ENCODE measurements at places on chromosomes 13 and 19.
A peak's percentile ranks its signal among the peaks of the same experiment; 100 is the strongest.

- DNase-seq: no peak
These were observed 29.1 kb downstream of the CERS4 start for GRCh38 chr19:8238251-8238650.

DNA sequence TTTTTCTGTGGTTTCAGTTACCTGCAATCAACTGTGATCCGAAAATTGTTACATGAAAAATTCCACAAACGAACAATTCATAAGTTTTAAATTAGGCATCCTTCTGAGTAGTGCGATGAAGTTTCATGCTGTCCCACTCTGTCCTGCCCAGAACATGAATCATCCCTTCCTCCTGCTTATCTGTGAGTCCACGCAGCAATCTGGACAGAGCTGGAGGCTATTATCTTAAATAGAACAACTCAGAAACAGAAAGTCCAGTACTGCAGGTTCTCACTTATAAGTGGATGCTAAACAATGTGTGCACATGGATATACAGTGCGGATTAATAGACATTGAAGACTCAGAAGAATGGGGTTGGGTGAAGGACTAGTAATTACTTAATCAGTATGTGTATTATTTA lies 583.7 kb upstream of the SPRY2 start:
- no peak for DNase-seq

DNA sequence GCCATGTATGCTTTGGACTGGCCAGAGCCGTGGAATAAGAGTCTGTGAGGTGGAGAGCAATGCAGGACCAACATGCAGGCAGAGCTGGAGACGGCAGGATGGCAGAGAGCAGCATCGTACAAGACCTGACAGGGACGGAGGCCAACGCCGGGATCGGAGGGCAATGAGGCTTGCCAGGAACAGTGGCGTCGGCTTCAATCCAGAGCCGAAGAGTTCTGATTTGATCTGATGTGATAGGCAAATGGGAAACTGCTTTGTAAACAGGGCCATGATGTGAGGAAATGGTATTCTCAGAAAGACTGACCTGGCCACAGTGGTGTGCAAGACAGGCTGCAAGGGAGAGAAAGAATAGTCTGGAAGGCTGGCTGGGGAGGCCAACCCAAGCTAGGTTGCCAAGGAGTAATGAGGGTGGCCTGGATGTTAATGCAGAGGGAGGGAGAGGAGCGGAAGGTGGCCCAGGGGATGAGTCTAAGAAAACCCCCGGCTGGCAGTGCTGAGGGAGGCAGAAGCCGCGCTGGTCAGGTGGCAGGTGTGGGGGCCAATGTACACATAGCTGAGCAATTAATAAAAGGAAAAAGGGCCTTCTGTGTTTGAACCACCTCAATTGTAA lies 26.7 kb downstream of the RCBTB2 start:
- no peak for DNase-seq

DNA sequence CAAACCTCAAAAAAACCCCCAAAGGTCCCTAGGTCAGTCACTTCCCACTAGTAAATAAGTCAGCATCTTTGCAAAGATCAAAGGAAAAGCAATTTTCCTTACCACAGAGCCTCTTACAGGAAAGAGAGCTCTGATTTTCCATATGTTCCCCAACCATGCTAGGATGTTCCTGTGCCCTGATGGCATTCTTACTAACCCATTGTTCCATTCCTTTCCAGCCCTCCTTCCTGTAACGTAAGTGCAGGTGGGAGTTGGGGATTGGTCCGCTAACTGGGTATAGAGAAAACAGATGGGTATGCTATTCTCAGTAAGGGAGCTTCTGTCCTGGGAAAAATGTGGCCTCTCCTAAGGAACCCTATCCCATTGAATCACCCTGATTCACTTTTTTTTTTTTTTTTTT lies 14.3 kb downstream of the DPRX start:
- DNase-seq: no peak

GRCh38 chr19:52398081-52398441 lies 412 bp downstream of the ZNF528 start:
- peak; percentile 2 for DNase-seq

DNA sequence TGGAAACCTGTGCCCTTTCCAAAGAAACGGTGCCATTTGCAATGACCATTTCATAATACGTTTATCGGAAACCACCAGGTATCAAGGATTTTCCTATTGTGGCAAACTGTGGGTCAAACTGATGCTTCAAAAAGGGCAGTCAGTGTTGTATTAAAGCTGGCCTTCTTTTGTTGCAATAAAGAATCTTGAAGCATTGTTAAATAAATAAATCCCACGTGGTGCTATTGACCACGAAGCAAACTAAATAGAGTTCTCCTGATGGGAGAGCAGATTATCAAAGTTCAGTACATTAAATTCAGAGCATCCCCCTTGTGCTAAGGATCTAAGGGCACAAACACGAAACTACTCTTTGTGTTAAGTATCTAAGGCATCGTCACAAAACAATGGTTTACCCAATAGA lies 545.9 kb upstream of the MIR17HG start:
- no peak for DNase-seq

- DNase-seq: no peak
These were observed 56.7 kb upstream of the WASF3 start for GRCh38 chr13:26500618-26501320.

GRCh38 chr19:56905631-56906150 lies 65.2 kb upstream of the PEG3 start:
- DNase-seq: no peak

DNA sequence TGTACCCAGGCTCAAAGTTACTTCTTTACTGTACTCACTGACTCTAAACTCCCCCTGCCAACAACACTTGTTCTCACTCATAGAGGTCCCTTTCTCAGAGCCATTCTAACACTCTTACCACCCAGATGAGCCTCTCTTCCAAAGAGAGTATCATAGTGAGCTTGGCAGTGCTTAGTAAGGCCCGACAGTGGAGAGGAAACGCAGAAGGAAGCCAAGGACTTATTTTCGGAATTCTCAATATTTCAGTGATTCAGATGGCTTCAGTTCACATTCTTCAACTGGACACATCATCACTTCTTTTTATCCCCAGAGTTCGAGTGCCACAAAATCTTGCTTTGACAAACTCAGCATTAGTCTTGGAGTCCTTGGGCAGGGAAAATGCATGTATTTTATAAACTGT lies 285.9 kb downstream of the DNAJC15 start:
- no peak for DNase-seq

DNA sequence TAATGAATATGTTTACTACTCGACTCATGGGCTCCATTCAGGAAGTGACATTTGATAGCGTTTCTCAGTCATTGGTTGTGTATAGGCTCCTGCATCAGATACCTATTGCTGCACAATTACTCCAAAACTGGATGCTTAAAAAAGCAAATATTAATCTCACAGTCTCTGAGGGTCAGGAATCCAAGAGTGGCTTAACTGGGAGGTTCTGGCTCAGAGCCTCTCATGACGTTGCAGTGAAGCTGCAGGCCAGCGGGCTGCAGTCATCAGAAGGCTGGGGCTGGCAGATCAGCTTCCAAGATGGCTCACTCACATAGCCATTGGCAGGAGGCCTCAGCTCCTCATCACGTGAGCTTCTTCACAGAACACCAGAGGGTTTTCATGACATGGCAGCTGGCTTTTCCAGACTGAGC lies 525.1 kb upstream of the NBEA start:
- no peak for DNase-seq

GRCh38 chr19:45439190-45439568 lies 15.5 kb upstream of the ERCC1 start:
- no peak for DNase-seq

- no peak for DNase-seq
These were observed 171.3 kb downstream of the CACNA1A start for GRCh38 chr19:13334801-13335481.

DNA sequence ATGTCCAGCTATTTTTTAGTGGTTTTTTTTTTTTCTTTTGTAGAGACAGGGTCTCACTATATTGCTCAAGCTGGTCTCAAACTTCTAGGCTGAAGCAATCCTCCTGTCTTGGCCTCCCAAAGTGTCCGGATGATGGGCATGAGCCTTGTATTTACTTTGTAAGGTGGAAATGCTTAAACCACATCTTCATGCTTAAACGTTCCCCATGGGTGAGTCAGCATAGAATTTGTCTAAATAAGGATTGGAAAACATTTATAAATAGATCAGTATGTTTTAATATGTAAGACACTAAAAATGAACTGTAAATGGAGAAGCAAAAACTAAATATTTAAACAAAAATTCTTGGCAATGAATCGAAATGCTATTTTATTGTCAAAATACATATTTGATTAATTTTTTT lies 698.0 kb downstream of the PCDH9 start:
- no peak for DNase-seq

- no peak for DNase-seq
These were observed 85.6 kb downstream of the ZMYM2 start for GRCh38 chr13:20044086-20044485.

- no peak for DNase-seq
These were observed 95.9 kb downstream of the SLC7A1 start for GRCh38 chr13:29499506-29500165.

GRCh38 chr13:40259899-40260298 lies 406.5 kb downstream of the FOXO1 start:
- DNase-seq: no peak

DNA sequence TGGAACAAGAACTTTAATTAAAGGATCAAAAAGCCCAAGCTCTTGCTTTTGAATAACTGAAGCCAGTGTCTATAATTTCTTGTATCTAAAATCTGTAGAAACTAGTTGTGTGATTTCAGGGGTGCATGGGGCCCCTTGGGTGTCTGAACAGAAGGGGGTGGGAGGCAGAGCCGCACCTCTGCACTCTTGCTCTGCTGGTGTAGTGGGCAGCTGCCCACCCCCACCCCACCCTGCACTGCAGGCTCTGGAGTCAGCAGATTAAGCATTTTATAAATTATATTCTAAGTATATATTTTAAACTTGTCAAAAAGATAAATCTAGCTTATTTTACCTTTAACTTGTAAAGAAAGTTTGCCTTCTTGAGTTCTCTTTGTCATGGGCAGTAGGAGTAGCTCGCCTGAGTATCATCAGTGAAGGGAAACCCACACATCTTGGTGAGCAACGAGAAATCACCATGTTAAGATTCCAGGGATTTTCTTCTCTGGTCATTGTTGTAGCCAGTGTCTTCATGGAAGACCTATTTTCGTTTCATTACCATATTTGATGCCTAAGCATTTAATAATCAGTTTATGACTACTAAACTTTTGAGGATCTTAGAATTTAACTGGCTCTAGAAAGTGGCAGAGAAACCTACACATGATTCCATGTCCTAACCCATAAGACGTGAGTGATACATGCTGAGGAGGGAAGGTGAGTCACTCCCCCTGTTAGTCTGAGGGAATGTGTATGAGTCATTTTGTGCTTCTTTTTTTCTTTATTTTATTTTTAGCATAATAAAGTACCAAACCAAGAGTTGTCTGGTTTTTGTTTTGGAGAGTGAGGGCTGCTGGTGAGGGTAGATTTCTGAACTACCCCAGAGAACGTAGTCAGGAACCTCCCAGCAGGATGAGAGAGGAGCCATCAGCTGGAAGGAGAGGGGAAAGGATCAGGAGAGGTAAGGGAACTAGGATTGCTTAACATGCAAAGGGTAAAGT lies 7.7 kb downstream of the UBE2L5 start:
- DNase-seq: no peak

DNA sequence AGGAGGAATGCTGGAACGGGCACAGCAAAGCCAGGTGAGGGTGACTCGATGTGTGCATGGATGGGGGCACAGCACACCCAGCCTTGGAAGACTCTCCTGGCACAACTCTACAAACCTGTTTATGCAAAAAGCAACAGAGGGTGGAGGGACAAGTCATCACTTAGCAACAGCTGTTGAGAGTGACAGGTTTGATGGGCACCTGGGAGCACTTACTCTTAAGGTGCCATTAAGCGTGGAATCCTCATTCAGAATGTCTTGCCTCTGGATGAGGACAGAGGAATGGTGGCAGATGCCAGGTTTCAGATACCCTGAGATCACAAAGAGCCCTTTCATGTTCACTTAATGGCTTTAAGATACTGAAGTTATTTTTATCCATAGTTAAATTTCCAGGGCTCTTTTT lies 97.0 kb downstream of the DCT start:
- DNase-seq: no peak

GRCh38 chr13:65336087-65336749 lies 1893.9 kb downstream of the PCDH9 start:
- DNase-seq: no peak

DNA sequence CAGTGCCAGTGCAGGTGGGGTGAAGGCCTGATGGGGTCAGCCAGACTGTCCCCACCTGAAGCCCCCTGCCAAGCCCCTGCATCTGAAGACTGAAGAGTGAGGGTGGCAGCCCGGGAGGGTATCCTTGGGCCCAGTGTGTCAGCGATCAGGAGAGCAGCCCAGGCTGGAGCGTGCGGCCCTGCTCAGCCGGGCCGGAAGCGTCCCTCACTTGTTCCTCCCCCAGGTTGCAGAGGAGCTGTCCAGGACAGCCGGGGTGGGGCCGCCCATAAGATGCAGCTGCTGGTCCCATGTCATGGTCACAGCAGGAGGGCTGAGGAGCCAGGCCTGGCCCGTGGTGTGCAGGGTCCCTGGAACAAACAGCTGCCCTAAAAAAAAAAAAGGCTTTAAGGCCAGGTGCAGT lies 55.4 kb downstream of the KDM4B start:
- no peak for DNase-seq

- DNase-seq: peak; percentile 51
These were observed 73.9 kb upstream of the GPR183 start for GRCh38 chr13:99380921-99381645.

GRCh38 chr13:60094385-60095088 lies 69.2 kb downstream of the DIAPH3 start:
- no peak for DNase-seq

DNA sequence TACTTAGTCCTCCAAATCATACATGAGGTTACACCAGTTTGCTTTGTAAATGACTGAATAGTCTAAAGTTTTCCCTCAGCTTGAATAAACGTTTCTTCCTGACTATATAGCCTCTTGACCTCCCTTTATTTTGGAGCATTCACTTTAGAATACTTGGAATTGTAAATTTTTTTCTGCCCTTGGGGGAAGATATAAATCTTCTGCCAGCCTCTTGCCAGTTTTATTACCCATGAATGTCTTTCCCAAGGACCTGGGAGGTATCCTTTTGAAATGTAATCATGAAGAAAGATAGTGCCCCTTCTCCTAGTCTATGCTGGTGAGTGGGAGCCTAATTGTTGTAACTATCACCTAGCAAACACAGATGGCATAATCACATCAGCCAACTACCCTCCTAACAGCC lies 2033.9 kb upstream of the PCDH20 start:
- DNase-seq: no peak

DNA sequence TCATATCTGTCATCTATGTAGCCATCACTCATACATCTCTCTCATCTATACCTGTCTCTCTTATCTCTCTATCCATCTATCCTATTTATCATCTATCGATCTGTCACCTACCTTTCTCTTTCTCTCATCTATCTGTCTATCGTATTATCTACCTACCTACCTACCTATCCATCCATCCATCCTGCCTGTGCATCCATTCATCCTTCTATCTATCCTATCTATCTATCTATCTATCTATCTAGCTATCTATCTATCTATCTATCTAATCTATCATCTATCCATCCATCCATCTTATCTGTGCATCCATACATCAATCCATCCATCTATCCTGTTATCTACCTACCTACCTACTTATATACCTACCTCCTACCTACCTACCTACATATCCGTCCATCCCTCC lies 44.6 kb upstream of the CYP4F8 start:
- DNase-seq: no peak

- no peak for DNase-seq
These were observed 11.9 kb downstream of the CYP4F12 start for GRCh38 chr19:15684828-15685227.

- DNase-seq: no peak
These were observed 6.0 kb downstream of the DDX39A start for GRCh38 chr19:14412996-14413692.
